Activated naive CD4-positive, alpha-beta T cell (primary cell): ENCODE measurements at places on chromosomes 1 and 21.
A peak's percentile ranks its signal among the peaks of the same experiment; 100 is the strongest.

DNA sequence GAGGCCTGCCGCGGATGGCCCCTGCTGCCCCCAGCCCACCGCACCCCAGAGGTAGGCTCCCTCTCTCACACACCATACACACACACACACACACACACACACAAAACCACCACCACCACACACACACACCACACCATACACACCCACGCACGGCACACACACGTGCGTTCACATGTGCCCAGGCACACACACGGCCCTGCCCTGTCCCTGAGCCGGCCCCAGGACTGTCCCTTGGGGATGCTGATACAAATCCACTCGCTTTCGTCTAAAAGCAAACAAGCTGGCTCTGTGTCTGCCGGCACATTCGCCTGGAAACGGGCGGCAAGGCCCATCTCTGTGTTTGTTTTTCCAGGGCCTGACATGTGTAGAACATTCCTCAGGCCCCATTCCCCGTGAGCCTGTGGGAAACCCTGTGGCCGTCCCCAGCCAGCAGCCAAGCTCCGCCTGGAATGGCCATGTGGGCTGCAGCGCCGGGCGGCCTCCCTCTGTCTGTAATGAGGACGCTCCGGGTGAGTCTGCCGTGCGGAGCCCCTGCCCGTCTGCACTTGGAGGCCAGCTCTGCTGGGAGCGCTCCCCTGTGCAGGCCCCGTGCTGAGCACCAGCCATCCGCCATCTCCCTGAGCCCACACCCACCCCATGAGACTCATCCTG, 67.4 kb downstream of the DMRTB1 start:
- DNase-seq, result no peak

GRCh38 chr1:116772648-116773045, 18.4 kb downstream of the CD2 start:
- DNase-seq, result no peak

- no peak for DNase-seq
Observed at GRCh38 chr21:43694437-43695079, 24.4 kb upstream of the PDXK start.

- DNase-seq, result no peak
Observed at GRCh38 chr21:20108016-20108415, 890.2 kb upstream of the NCAM2 start.

GRCh38 chr1:62336995-62337705, 17.9 kb upstream of the KANK4 start:
- no peak for DNase-seq

- no peak for DNase-seq
Observed at GRCh38 chr21:34498623-34499022, 13.4 kb downstream of the KCNE1 start.

GRCh38 chr1:51234721-51235425, 1.2 kb upstream of the RNF11 start:
- peak; percentile 28 for DNase-seq

DNA sequence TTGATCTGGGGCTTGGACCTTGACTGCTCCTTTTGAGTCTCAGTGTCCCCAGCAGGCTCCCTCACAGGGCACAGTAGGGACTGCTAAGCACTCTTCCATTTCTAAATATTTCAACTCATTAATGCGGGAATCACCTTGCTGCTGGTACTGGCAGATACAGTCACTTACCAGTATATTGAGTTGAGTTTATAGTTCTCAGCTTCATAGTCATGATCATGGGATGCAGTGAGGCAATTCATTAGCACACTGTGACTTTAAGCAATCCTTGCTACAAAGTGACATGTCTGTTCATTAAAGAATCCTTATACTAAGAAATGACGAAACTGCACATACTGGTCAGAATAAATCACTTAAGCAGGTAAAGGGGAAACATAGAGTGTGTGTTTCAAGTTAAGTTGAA, 240.8 kb downstream of the SPATA17 start:
- no peak for DNase-seq

GRCh38 chr1:103162360-103162759, 54.0 kb upstream of the COL11A1 start:
- DNase-seq, result no peak

DNA sequence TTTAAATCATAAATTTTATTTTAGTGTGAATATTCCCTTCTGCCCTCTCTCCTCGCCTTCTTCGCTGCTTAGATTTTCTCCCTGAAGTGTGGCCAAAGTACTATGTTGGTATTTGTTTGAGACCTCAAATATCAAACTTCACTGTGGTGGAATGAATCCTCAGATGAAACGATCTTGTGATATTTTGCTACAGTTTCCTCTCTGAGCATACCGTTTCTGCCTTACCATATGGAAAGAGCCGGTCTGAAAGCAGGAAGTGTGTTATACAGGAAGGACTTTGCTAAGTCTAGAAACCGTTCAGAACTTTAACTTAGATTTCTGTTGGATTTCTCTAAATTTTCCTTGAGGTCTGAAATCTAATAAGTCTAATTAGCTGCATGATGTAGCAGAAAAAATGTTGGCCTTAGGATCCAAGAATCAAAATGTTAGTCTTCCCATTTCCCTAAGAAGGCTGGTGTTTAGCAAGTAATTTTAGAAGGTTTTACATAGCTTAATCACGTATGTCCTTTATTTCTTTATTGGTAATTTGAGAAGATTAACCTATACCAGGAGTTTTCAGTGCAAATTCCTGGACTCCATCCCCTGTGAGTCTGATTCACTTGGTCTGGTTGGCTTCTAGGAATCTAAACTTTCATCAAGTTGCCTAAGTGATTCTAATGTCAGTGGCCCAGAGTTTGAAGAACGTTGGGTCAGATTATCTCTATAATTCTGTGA, 30.7 kb downstream of the SDCCAG8 start:
- DNase-seq, result no peak

DNA sequence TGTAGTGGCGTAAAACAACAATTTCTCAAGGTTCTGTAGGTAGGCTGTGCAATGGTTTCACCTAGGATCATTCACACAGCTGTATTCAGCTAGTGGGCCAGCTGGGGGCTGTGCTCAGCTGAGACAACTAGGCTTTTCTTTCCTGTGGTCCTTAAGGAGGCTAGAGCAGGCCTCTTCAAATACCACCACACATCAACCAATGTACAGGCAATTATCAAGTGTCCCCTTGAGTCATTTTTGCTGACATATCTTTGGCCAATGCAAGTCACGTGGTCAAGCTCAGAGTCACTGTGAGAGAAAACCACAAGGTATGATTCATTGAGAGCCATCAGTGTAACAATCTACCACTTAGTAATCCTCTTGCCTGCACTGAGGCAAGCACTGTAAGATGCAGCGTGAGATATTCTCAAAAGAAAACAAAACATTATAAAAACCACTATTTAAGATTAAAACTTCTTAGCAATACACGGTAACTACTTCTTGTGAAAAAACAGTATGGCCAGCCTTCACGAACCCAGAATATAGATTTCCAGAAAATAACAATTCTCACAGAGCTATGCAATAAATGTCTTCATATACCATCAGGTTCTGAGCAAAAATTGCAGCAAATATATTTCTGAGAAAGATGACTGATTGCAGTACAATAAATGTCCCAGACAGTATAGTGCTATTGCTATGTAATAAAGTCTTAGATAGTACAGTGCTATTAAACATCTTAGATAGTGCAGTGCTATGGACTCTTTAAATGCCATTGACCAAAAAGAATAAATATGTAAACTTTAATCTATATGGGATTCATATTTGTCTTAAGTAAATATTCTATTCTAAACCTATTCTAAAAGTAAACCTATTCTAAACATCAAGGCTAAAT, 55.3 kb downstream of the NME7 start:
- no peak for DNase-seq

DNA sequence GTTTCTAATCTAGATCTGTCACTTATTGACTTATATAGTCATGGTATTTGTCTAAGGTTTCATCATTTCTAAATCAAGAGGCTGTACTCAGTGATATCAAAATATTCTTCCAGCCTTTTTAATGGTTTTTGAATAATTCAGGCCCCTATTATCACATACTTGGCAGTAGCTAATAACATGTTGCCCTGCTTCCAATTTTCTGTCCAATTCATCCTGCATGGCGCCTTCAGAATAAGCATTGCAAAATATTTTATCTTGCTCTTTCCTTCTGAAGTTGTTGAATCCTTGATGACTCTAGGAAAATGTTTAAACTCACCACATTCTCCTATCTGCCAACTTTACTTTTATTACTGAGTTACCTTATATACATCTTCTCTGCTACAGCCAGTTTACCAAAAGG, 517.2 kb upstream of the B3GALT2 start:
- no peak for DNase-seq

GRCh38 chr1:14486401-14487201, 111.9 kb upstream of the KAZN start:
- DNase-seq, result no peak

- DNase-seq, result no peak
Observed at GRCh38 chr1:205809942-205810345, 3.1 kb downstream of the SLC41A1 start.

- no peak for DNase-seq
Observed at GRCh38 chr1:215878128-215878527, 311.0 kb downstream of the KCTD3 start.

- no peak for DNase-seq
Observed at GRCh38 chr1:108502138-108502537, 52.0 kb downstream of the NBPF6 start.

GRCh38 chr1:31671561-31672201, 27.0 kb upstream of the PEF1 start:
- no peak for DNase-seq

DNA sequence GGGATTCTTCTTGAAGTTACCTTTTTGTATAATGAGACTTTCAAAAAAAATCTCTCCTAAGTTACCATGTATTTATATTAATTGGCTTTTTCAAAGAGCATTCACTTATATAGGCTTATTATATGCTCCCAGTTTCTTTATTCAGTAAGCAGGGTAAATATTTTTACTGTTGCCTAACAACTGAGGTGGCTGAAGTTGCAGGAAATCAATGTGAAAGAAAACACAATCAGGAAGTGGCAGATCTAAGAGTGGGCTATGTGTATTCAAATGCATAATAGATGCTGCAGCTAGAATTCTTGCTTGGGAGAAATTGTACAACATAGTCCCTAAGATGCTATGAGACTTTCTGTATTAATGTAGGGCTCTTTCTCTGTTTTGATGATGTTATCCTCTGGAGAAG, 606.9 kb downstream of the NUF2 start:
- no peak for DNase-seq

DNA sequence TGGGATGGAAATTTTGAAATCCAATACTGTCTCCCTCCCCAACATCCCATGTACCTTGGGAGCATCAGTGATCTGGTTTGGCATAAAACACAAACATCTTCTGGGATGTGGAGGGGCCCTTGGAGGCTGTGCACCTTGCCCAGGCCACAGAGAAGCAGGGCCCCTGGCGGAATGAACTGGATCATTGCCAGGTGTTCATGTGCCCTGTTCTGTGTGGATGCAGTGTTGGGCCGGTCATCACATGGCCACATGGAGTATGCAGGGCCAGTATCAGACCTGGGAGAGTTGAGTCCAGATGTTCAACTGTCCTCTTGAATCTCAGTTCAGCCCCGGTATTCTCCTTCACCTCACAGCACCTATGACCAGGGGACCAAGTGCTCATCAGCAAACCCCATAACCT, 26.9 kb downstream of the ARHGEF10L start:
- no peak for DNase-seq

DNA sequence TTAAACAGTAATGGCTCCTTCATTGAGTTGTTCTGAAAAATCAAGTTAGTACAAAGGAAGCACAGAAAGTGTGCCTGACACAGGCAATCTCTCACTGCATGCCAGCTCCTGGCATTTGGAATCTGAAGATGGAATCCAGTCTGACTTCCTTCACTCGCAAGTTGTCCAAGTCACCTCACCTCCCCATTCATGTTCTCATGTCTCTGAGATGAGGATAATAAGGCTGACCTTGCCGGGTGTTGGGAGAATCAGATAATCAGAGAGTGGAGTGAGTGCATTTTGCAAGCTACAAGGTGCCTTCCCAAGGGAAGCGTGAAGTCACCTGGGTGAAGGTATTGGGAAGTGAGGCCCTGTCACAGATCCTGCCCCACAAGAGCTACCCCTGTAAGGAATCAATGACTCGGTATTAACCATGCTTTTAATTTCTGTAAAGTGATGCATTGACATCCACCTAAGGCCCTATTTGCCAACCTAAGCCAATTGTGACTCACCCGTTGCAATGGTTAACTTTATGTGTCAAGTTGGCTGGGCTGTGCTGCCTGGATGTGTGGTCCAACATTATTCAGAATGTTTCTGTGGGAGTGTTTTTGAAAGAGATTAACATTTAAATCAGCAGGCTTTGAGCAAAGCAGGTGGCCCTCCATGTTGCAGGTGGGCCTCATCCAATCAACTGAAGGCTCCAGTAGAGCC, 62.5 kb upstream of the TARBP1 start:
- no peak for DNase-seq

GRCh38 chr1:42966688-42967612, 8.3 kb upstream of the SLC2A1 start:
- DNase-seq, result no peak

GRCh38 chr1:48644190-48644900, 132.3 kb downstream of the BEND5 start:
- no peak for DNase-seq

DNA sequence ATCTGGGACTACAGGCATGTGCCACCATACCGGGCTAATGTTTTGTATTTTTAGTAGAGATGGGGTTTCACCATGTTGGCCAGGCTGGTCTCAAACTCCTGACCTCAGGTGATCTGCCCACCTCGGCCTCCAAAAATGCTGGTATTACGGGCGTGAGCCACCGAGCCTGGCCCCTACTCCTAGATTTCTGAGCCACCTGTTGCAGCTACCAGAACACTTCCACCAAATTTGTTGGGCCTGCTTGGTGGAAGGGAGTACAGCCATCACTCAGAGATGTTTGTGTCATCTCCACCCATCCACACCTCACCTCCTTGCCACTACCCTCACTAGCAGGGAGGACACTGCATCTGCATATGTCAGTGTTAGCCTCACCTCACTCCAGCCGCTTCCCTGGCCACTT, 5.5 kb downstream of the RIMKLA start:
- DNase-seq, result no peak

DNA sequence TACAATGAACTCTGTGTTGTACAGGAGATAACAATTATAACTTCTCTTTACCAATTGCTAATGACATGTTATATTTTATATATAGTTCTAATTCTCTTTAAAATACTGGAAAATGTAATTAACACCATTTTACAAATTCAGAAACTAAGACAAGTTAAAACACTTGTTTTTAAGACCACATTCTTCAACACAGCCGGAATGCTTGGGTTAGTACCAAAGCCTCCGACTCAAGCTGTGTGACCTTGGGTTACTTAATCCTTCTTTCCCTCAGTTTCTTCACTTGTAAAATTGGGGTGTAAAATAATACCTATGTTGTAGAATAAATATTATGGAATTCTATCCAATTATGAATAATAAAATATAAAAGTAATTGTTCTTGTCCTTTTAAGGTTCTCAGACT, 378.7 kb downstream of the USH2A start:
- DNase-seq, result no peak

- DNase-seq, result no peak
Observed at GRCh38 chr21:17048974-17049373, 463.9 kb upstream of the CXADR start.

GRCh38 chr1:226487921-226488320, 60.6 kb upstream of the STUM start:
- no peak for DNase-seq
